T1000 (cell line): ENCODE measurements at places on chromosomes 3 and 15.

DNA sequence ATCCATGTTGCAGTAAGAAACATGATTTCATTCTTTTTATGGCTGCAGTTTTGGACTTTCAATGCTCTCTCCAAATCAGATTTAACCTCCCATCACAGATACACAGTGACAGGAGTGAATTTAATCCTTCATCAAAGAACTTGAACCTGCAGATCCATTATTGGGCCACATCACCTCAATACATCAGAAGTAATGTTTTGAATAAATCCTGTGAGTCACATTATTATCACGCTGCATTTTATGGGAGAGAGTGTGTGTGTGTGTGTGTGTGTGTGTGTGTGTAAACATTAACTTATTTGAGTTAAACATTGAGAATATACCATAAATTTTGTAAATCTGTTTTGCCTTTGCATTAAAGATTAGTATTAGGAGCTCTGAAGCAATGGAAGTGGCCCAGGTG lies 316.7 kb downstream of the FOXP1 start:
- DNase-seq: no peak

DNA sequence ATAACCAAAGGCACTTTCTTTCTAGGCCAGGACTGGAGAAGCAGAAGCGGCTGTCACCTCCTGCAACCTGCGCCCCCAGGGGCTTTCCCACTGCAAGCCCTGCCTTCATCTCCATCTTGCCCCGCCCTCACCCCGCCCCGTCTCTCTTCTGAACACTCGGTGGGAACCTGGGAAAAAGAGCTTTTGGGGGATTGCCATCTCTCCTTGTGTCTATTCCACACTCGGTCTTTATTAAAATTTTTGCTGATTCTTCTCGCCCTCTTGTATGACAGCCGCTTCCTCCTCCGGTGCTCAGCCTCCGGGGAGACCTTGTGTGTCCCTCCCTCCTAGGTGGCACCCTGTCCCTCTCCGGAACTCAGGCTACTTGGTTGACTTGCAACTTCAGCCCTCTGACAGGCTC lies 41.9 kb upstream of the SPESP1 start:
- DNase-seq: no peak

- peak; percentile 17 for DNase-seq
Measured at GRCh38 chr3:45043728-45044299, 17.7 kb downstream of the CLEC3B start.

DNA sequence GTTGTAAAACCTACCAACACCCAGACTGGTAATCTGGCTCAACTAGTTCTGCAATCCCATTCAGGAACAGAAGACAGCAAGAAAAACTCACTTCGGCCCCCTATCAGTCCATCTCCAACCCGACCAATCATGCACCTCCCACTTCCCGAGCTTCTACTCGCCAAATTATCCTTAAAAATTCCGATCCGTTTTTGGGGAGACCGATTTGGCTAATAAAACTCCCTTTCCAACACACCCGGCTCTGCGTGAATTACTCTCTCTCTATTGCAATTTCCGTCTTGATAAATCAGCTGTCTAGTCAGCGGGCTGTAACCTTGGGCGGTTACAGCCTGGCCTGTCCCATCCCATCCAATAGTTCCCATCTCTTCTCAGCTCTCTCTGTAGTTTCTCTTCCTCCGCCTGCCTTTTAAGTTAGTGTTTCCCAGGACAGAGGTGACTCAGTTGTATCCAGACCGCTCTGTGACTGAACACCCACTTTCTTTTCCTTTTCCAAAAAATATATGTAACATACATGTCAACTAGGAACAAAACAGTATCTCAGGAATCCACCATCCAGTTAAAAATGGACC lies 780 bp upstream of the ACAD9 start:
- DNase-seq: no peak

DNA sequence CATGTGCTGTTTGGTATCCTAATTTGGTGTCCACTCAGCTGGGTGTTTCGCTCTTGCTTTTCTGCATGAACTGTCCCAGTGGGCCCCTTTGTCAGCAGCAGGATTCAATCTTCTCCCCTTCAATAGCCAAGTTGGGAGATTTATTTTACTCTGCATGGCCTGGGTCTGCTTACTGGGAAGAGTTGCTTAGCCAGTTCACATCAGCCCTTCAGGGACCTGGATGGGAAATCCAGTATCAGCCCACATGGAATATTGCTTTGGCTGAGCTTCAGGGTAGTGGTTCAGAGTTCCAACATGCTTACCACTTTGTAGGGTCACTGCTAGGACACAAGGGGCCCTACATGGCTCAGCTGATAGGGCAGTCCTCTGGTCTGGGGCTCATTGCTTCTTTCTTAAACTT lies 93.0 kb upstream of the BOC start:
- DNase-seq: no peak

- no peak for DNase-seq
Measured at GRCh38 chr3:117106396-117106795, 396.8 kb downstream of the TUSC7 start.

DNA sequence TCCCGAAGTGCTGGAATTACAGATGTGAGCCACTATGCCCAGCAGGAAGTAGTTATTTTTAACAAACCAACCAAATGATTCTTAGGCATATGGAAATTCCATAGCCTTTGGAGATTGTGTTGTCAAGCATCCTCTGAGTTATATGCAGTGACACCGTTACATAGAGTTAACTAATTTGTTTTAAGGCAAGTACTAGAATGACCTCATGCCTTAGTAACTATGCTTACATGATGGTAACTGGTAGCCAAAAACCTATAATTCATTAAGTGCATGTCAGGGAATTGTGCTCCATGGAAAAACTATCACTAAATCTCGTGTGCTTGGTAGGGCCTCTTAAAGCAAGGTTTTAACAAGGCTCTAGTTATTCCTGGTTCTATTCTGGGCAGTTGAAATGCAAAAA lies 392.8 kb downstream of the TUSC7 start:
- no peak for DNase-seq

DNA sequence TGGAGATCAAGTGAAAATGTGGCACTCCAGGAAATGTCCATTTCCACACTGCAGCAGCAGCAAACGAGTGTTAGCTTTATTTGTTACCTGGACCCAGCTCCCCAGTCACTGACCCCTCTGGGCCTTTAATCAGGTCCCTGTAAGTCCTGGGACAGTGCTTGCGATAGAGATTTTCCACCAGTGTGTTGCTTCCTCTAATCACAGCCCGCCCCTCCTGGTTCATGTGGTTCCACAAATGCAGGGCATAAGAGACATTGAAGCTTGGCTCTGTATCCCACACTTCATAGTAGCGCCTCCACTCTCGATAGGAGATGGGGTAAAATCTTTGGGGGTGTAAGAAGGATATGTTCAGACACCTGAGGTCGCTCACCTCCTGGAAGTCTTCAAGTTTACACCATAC lies 8.0 kb downstream of the A4GNT start:
- DNase-seq: no peak

GRCh38 chr3:170572665-170573253 lies 13.1 kb downstream of the SLC7A14 start:
- DNase-seq: no peak

DNA sequence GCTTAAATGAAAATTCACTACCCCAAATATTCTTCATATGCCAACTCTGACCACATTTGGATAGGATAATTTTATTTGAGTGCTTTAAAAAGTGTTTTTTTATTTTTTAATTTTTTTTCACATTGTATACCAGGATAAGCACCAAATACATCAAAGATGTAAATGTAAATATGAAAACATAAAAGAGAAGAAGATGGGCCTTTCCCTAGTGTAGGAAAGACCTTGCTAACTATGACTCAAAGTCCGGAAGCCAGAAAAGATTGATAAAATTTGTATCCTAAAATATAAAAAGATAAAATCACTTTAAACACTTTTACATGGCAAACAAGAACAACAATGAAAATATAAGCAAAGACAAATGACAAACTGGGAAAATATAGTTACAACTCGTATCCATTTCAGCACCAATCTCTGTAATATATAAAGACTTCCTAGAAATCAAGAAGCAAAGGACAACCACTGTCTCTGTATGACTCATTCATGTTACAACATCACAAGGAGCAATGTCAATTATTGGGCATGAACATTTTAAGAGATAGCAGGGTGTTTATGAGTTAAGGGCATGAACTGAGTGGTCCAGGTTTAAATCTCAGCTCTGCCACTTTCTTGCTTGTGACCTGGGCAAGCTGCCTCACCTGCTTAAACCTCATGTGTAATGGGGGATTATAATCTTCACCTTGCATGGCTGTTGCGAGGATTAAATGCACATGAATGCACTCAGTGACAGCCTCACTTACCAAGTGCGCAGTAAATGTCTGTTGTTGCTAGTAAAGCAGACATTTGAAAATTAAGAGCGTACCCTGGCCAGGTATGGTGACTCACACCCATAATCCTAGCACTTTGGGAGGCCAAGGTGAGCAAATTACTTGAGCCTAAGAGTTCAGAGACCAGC lies 25.3 kb upstream of the ARHGEF3 start:
- DNase-seq: no peak

DNA sequence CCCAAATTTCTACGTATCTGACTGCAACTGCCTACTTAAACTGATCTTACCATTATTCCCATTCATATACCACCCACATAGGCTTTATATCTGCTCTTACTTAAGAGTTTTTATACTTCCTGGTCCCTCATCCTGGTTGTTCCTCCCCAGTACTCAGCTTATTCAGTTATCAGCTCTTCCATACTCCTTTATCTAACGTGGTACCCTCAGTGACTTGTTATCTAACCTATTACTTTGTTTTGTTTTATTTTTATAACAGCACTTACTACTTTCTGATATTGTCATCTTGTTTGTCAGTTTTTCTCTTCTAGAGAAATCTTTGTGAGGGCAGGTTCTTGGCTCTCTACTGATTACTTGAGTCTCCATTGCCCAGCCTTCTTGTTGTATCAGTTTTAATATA lies 100.6 kb downstream of the ZNF609 start:
- no peak for DNase-seq

- DNase-seq: no peak
Measured at GRCh38 chr15:96115642-96116041, 214.9 kb upstream of the NR2F2 start.

- DNase-seq: no peak
Measured at GRCh38 chr3:102225407-102226132, 209.2 kb upstream of the ZPLD1 start.

GRCh38 chr15:90336705-90337141 lies 15.4 kb upstream of the ZNF774 start:
- DNase-seq: peak; percentile 40

DNA sequence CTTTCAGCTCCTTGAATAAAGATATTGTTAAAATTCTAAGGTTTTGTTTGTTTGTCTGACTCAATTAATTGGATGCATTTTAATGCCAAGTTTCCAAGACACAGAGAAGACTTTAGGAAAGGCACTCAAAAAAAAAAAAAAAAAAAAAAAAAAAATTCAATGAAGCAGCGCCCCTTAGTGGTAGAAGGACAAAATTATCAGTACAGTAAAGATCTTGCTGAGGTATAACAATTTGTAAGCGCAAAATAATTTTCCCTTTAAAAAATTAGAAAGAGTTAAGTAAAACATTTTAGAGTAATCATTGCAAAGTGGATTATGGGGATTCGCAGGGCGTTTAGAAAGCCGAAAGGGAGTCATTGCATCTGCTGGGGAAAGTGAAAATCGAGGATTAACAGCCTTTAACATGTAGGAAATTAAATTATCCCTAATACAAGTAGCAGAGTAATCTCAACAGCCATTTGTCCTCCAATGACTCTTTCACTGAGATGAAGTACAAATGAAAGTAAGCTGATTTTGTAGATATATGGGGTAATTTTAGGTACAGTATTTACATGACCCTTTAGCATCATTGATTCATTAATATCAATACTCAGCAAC lies 5.8 kb upstream of the DIS3L start:
- no peak for DNase-seq

DNA sequence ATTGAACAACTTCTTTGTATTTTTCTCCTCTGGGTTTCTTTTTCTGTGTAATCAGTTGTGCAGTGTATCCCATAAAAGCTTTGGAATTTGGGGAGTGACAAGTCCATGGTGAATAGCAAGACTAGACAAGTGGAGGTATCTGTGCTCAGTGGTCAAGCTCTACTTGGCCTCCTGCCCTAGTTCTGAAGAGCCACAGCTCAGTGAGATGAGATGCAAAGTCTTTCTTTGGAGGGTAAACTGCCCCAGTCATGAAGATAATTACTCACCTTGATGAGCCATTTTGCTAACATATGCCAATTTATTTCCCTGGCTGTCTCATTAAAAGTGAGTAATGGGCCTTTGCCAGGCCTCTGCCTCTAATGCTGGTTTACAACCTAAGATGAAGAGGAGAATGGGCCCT lies 271.2 kb upstream of the TRIM42 start:
- no peak for DNase-seq

DNA sequence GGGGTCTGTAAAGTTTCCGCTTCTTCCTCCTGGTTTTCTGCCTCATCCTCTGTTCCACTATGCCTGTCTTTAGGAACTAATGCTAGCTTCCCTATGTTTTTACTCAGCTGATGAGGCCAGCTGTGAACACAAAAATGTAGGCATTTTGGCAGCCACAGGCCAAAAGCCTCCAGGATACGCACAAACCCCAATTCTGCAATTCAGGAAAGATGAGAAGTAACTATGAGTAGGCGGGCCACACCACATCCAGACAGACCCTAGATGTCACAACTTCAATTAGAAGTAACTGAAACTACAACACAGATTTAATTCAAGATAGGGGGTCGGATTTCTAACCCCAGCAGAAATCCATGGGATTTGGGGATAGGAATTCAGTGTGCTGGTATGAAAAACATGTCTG lies 11.9 kb downstream of the CA12 start:
- no peak for DNase-seq

- DNase-seq: no peak
Measured at GRCh38 chr3:63245726-63246241, 32.3 kb upstream of the SYNPR start.

GRCh38 chr15:68424754-68425390 lies 7.1 kb downstream of the ITGA11 start:
- no peak for DNase-seq

- no peak for DNase-seq
Measured at GRCh38 chr3:100978011-100978659, 15.1 kb downstream of the ABI3BP start.

DNA sequence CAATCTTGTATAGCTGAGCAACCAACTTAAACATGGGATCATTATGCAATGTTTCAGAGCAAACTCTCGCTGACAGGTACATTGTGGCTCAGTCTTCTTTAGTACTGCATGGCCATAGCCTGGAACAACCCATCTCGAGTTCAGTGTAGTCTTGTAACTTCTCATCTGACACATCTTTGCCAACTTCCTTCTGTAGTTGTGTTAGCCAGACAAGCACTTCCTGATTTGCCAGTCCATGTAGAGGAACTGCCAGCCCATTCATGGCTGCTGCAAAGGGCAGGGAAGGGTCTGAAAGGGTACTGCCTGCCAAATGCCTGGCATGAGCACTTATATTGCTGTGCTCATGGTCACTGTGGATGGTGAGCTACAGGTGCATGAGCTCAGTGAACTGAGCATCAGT lies 49.2 kb upstream of the CCDC54 start:
- no peak for DNase-seq

DNA sequence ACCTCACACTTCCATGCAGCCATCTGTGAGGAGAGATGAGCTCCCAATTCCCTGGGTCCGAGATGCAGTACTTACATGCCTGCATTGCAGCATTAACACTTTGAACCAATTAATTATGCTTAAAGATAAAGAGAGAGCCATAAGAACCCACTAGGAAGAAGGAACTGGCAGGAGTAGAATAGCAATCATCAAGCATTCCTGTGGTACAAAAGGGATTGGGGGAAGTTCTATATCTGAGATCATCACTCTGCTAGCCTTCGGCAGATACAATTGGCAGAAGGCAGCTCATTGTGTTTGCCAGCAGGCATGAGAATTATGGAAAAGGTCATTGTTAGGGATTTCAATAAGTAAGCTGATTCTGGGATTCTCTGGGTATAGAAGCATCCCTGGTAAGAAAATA lies 891.4 kb downstream of the NTRK3 start:
- DNase-seq: no peak

- DNase-seq: no peak
Measured at GRCh38 chr3:37725842-37726241, 135.8 kb upstream of the CTDSPL start.
